ENCODE measurements at places on chromosomes 1 and 21. TPM values are rescaled to one million over a fixed set of nuclear protein-coding genes. Genes with fewer than 3 reads are reported as not detected.

DNA sequence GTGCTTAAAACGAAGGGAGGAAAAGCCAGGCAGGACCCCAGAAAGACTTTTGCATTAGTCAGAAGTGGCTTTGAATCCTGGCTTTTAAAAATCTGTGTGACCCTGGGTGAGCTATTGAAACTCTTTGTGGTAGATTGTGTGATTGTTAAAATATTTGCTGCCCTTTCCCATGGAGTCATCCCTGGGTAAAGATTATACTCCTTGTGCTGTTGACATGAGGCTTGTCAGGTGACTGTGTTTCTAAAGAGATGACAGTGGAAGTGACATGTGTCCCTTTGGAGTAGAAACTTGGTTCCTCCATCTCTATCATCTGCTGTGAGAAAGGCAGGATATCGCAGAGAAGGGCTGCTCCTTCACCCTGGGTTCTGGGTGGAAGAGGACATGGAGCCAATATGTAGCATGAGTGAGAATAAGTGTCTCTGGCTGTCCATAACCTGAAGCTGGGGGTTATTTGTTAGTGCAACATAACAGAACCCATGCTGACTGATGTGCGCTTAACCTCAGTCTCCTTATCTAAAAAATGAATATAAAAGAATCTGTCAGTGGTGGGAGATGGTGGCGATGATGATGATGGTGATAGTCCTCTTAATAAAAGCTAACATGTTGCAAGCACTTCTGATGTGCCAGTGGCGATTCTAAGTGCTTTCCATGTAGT is 187.6 kb downstream of the RHOU start:
- DNase-seq = peak; percentile 77

FBXO28 gene
- 38.2 TPM for total RNA-seq

DNA sequence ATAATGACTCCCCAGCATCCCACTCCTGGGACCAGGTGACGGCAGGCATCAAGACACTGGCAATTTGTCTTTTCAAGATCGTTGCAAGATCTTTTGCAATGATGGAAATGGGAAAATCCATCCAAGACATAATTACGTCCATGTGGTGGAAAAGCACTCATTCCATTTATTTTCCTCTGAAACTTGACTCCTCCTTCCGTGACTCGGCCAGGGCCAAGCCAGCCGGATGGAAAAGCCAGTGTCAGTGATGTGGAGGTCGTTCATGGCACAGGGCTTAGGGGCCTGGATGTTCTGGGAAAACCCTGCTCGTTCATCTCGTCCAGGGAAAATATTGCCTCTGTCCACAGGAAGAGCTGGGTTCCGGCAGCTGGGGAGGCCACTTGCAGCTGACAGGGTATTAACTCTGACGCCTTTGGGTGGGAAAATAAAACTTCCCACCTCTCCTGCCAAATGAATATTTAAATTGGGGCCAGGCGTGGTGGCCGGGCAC is 46.2 kb downstream of the C1orf198 start:
- DNase-seq = no peak

S100A13 gene
- 89.5 TPM for total RNA-seq

AMPD1 gene
- total RNA-seq = not detected

PPIAL4G gene
- total RNA-seq = not detected

DNA sequence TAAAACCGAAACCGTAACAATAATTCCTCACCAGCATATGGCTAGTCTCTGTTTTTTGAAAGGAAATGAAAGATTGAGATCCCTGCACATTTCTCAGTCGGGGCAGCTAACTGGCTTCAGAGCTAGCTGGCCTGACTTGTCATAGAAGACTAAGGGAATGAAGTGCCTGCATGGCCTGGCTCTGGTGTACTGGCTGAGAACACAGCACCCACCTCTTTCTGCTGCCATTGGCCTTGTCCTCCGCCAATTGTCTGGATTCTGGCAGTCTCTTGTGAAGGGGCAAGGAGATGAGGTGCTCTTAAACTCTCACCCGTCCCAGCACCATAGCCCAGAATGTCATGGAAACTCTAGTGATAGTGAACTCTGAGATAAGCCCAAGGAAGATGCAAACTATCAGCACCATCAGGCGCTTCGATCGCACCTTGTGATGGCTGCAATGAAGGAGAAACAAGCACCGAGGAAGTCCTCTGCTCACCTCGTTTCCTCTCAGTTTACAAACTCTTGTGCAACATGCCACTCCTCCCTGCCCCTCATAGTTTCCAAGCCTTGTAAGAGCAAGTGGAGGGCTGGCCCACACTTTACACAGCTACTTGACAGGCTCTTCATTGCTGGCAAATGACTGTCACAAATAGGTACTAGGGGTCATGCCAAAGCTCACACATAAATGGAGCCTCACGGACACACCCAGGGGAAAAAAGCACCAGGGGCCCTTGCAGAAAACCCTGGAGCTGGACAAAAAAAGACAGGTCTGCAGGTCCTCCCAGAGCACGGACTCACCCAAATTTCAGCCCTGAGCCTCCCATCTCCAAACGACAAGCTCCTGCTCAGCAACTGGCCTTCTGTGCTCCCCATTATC is 16.4 kb downstream of the INPP5B start:
- peak; percentile 50 for DNase-seq

- no peak for DNase-seq
Measured at GRCh38 chr1:100953960-100954730, 58.3 kb downstream of the SLC30A7 start.

DNA sequence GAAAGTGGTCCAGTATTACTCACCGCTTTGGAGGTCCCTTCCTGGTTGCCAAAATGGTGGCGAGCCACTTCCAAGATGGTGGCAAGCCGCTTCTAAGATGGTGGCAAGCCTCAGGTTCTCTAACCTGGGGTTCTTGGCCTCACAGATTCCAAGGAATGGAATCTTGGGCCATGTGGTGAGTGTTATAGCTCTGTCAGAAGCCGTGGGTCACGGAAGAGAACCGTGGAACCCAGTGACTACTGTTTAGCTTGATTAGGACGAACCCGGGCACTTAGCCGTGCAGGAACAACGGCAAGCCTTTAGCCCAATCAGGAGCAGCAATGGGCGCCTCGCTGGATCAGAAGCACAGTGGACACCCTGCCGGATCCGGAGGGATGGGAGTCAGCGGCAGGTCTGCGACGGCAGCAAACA is 356.2 kb upstream of the TMPRSS15 start:
- DNase-seq = no peak

CD2 gene
- not detected for total RNA-seq

SDC3 gene
- total RNA-seq = 0.49 TPM

DNAJC28 gene
- total RNA-seq = 2.5 TPM

GRCh38 chr1:237851210-237851845 is 39.4 kb downstream of the ZP4 start:
- DNase-seq = peak; percentile 2

- peak; percentile 49 for DNase-seq
Measured at GRCh38 chr1:6033986-6034749, 11.5 kb upstream of the KCNAB2 start.

GRCh38 chr1:181110013-181110412 is 21.5 kb downstream of the IER5 start:
- no peak for DNase-seq

All from HepG2 (cell line).